ENCODE measurements at places on chromosomes 13 and 19.

DNA sequence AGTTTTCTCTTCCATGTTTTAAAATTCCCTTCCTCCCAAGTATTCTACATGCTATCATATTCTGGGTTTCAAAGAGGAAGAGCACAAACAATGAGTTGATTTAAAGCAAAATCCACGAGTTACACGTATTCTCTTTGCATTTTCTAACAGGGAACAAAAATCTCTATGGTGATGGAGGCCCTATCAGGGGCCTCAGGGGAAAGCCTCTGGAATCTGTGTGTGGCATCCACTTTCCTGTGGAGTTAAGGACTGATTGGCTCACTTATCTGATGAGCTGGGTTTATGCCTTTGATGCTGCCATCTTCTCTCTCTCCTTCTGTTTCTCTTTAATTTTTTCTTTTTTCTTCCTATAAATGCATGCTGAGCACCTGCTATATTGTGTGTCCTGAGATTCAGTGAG lies 14.8 kb downstream of the OLFM4 start:
- DNase-seq, result no peak

DNA sequence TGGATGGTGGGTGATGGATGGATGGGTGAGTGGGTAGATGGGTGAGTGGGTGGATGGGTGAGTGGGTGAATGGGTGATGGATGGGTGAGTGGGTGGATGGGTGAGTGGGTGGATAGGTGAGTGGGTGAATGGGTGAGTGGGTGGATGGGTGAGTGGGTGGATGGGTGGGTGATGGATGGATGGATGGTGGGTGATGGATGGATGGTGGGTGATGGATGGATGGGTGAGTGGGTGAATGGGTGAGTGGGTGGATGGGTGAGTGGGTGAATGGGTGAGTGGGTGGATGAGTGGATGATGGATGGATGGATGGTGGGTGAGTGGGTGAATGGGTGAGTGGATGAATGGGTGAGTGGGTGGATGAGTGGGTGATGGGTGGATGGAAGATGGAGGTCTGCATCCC lies 2.8 kb downstream of the SMIM24 start:
- DNase-seq, result no peak

DNA sequence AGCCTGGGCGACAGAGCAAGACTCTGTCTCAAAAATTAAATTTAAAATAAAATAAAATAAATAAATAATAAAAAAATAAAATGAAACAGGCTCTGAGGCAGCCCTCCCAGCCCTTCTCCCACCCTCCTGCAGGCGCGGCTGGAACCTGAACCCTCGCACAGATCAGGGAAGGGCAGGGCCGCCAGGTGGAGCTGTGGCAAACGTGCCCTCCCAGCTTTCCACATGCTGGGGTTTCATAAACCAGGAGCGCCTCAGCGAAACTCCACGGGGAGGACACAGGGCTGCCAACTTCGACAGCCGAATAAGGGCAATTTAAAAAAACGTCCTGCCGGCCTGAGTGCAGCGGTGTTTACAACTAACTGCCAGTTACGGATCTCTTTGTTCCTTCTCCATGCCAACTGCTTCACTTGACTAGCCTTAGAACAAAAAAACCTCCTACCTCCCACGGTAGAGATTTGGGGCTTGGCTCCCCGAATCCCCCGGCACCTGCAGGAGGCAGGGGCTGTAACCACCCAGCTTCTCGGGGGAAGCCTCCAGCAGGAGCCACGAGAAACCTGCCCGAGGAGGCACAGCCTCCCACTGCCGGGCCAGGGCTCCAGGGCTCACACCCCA lies 15.9 kb downstream of the ZNF787 start:
- peak; percentile 33 for DNase-seq

GRCh38 chr13:37074703-37075102 lies 15.2 kb upstream of the SUPT20H start:
- no peak for DNase-seq

GRCh38 chr13:91050970-91051369 lies 296.5 kb upstream of the MIR17HG start:
- DNase-seq, result no peak

- DNase-seq, result peak; percentile 77
Observed at GRCh38 chr19:39411832-39412099, 703 bp upstream of the PLEKHG2 start.

- no peak for DNase-seq
Observed at GRCh38 chr19:18770663-18771327, 20.3 kb downstream of the COMP start.

DNA sequence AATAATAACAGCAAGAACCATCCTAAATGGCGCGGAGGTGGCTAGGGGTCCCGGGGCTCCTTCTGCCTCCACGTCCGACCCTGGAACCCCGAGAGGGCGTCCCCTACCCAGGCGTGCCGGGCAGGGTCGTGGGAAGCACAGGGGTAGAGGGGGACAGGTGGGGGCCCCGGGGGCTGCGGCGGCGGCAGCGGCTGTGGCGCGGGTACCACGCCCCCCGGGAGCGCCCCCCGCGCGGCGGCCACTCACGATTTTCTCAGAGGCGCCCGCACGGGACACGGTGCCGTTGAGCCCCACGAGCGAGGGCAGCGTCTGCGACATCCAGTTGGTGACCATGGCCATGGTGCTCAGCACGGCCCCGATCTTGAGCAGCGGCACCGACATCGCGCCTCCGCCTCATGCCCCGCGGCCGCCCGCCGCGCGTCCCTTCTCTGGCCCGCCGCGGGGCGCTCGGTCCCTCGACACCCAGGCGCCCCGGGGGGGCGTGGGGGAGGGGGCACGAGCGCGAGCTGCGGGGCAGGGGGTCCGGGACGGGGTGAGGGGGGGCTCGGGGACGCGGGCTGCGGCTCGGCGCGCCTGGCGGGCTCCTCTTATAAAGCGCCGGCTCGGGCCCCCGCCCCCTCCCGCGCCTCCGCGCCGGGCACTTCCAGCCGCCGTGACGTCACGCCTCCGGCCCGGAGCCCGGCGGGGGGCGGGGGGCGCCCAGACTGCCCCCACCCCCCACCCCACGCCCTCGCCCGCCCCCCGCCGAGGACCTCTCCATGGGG lies 22.9 kb downstream of the OLFM2 start:
- DNase-seq, result no peak

DNA sequence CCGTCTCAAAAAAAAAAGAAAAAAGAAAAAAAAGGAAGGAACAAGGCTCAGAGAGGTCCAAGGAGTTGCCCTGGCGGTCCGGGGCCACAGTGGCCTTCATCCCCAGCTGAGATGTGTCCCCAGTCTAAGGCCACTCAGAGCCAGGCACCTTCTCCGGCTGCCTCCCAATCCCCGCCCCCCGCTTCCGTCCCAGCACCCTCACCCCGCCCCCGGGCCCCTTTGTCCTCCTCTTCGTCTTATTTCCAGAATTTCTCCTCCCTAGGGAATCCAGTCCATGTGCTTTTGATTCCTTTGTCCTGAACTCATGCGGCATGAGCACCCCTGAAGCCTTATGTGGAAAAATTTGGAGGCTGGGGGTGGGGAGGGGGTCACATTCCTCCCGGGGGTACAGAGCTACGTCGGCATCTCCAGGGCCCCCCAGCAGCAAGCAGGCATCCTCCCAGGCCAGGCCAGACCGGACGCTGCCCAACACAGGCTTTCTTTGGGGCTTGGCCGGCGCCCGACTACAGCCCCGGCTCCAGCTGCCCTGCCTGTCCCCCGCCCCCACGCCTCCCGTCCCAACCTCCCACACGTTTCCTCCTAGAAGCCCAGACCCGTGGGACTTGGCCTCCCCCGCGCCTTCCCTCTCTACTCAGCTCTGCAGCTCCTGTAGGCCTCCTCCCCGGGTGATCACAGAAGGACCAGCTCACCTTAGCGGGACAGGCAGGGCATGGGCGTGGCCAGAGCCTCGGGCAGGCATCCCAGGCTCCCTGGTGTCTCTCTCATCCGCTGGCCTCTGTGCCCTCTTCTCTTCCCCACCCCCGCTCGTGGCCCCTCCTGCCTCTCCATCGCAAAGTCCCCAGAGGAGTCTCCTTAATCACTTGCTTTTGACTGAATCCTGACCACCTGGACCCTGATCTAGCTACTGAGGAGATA lies 17.8 kb upstream of the ADGRE5 start:
- peak; percentile 57 for DNase-seq

DNA sequence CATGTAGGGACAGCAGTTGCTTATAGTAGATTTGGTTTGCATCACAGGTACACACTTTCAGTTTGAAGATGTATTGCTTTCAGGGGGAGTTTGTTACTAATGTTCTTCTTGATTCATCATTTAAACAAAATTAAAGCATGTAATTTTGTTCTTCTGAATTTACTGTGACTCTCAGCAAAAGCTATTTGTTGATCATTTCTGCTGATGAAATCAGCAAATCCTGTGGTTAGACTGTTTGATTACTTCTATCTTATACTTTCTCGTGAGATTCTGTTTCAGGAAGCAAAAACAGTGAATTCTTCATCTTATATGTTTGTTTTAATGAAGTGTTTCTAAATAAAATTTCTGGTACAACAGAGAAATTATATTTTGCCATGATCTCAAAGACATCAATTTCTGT lies 497.6 kb downstream of the GPC6 start:
- DNase-seq, result no peak

GRCh38 chr13:36965767-36966166 lies 33.4 kb downstream of the ALG5 start:
- DNase-seq, result peak; percentile 16

DNA sequence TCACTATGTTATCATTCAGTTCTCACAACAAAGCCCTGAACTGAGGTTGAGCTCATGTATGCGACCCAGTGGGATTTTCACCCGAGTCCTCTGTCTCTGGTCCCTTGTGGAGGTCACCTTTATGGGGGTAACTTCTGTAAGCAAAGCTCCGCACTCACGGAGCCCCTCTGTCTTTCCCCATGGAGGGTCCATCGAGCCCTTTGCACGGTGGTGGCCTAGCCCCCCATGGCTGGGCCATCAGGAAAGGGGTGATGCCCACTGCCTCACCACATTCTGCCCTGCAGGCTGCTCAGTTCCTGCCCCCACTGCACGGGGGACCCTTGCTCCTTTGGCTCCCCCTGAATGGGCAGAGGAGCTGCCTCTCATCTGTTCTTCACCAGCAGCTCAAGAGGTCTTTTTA lies 39.6 kb downstream of the CHST8 start:
- DNase-seq, result no peak

GRCh38 chr19:49363268-49364082 lies at the start of gene DKKL1:
Gene DKKL1 (plus strand): TSS chr19:49363877. CDS start chr19:49363999, 122 bp downstream.
- peak; percentile 25 for DNase-seq

DNA sequence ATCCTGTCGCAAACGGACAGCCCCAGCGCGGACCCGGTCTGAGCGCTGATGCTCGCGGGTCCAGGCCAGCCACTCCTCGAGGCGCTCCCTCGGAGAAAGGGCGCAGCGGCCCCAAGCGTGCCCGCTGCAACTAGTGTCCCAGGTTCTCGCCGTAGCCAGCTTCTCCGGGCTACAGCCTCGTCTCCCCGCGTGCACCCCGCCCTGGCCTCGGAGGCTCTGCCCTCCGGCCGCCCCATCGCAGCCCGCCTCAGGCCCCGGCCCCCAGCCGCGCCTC lies 487 bp downstream of the FLT1 start:
- DNase-seq, result no peak

GRCh38 chr13:25971459-25972145 lies 80.2 kb downstream of the SHISA2 start:
- DNase-seq, result peak; percentile 17

- DNase-seq, result no peak
Observed at GRCh38 chr13:81394640-81395039, 1053.7 kb upstream of the SPRY2 start.

- DNase-seq, result no peak
Observed at GRCh38 chr13:72808917-72809500, 27.1 kb downstream of the PIBF1 start.

- DNase-seq, result no peak
Observed at GRCh38 chr13:38967446-38967845, 23.2 kb downstream of the STOML3 start.

DNA sequence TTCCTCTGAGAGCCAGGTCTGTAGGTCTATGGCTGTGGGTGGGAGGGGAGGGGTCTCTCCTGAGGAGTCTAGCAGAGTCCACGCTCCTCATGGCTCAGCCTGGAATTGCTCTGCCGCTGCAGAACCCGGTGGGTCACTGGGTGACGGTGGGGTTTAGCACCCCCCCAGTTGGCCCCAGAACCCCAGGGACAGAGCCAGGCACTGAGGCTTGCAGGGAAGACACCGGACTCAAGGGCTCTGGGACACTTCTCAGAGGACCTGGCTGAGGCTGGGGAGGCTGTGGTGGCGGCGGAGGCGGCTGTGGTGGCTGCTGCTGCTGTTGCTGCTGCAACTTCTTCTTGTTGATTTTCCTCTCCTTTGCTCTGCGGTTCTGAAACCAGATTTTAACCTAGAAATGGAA lies 6.1 kb downstream of the CDX2 start:
- no peak for DNase-seq
